Tibial nerve (tissue), 4 donors: ENCODE measurements at places on chromosomes 1 and 21.

GRCh38 chr21:43190544-43190943 is 21.7 kb downstream of the CRYAA start:
- H3K27me3 ChIP-seq: no peaks in the 10 kb centered on the region
- H3K4me1 ChIP-seq: no peaks in the 10 kb centered on the region
- H3K4me3 ChIP-seq: no peak overlapping the region
- no peaks in the 10 kb centered on the region for H3K36me3 ChIP-seq
- H3K27ac ChIP-seq: no peak overlapping the region

DNA sequence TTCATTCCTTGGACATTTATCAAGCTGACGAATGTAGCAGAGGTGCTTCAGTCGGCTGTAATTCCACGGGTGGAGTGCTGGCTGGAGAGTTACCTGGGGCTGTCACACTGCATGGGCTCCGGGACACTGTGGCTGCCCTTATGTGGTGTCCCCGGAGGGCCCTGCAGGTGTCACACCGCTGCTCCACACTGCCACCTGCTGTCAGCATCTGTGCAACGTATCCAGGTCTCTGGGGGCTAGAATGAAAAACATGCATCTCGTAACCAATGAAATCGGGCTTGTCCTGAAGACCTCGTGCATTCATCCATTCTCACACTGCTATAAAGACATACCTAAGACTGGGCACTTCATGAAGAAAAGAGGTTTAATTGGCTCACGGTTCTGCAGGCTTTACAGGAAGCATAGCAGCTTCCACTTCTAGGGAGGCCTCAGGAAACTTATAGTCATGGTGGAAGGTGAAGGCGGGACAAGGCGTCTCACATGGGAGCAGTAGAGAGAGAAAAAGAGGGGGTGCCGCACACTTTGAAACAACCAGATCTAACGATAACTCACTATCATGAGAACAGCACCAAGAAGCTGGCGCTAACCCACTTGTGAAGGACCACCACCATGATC is 46.7 kb upstream of the PCBP3 start:
- peak; percentile 73 for DNase-seq
- no peaks in the 10 kb centered on the region for H3K27me3 ChIP-seq
- no peaks in the 10 kb centered on the region for H3K4me1 ChIP-seq
- no peak overlapping the region for H3K4me3 ChIP-seq

DNA sequence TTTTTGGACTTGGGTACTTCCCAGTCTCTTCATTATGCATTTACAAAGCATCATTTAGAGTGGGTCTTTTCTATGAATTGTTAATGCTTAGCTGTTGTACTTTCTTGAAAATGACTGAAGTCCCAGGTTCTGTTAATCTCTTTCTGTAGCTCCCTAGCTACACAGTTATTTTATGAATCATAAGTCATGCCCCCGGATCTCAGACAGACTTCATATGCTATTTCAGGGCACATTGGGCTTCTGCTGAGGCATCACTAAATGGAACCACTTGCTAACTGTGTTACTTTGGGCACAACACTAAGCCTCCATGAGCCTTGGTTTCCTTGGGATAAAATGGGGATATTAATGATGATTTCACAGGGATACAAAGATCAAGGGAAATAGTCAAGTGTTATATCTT is 55.5 kb upstream of the RBM15 start:
- DNase-seq: no peak
- H3K27me3 ChIP-seq: no peaks in the 10 kb centered on the region
- H3K4me3 ChIP-seq: no peak overlapping the region
- no peaks in the 10 kb centered on the region for H3K36me3 ChIP-seq

DNA sequence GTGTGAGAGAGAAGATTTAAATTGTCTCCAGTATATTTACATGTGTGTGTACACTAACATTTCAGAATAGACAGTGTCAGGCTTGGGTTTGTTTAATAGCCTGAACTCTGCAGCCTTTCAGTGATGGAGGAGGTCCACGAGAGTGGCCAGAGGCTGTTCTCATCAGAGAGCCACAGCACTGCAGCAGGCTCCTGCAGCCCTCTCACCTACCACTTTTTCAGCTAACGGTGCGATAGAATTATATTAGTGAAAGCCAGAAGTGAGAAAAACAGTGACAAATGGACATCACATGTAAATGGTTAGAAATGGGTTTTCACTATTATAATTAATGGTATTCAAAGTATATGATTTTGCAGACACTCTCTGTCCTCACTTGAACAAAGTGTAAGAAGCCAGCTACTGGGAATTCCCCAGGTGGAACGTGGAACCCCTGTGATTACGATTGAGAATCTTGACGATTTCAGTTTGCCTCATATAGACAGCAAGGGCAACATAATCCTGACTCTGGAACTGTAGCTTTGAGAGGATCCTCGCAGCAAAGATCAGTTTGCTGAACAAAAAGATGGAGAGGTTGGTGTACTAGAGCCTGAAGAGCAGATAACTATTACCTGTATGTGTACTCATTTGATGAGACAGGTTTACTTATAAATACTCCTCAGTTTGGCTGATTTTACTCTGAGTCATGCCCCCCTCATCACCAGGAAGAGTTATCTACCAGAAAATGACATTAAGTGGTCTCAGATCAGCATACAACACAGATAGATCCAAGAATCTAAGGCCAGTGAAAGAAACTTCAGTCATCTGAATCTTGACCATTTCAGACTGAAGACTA is 31.4 kb downstream of the IFI16 start:
- no peak for DNase-seq
- no peaks in the 10 kb centered on the region for H3K27me3 ChIP-seq
- no peaks in the 10 kb centered on the region for H3K4me1 ChIP-seq
- no peak overlapping the region for H3K4me3 ChIP-seq
- peaks cover 9% of the 10 kb centered on the region for H3K36me3 ChIP-seq

DNA sequence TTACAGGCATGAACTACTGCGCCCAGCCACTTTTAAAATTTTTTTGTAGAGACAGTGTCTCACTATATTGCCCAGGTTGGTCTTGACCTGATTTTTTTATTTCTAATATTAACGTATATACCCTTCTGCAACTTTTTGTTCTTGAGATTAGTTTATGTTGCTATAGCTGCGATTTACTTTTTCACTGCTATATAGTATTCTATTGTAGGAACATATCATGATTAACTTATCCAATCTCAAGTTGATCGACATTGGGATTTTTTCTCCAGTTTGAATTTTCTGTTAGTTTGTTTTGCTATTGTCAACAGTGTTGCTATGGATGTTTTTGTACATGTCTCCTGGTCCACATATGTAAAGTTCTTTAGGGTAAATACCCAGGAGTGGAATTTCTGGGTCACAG is 35.4 kb downstream of the WASF2 start:
- H3K36me3 ChIP-seq: no peaks in the 10 kb centered on the region
- H3K4me3 ChIP-seq: no peak overlapping the region
- peaks cover 51% of the 10 kb centered on the region for H3K4me1 ChIP-seq
- no peak for DNase-seq
- H3K27me3 ChIP-seq: no peaks in the 10 kb centered on the region
